ENCODE measurements at places on chromosomes 11 and 22.

- H3K4me1 ChIP-seq = no peaks in the 10 kb centered on the region
- no peaks in the 10 kb centered on the region for H3K36me3 ChIP-seq
- H3K27ac ChIP-seq = no peak overlapping the region
- H3K4me3 ChIP-seq = no peak overlapping the region
These were observed 60.0 kb downstream of the RTL6 start for GRCh38 chr22:44438056-44438455.

- no peaks in the 10 kb centered on the region for H3K27me3 ChIP-seq
- peaks cover 59% of the 10 kb centered on the region for H3K4me1 ChIP-seq
- no peaks in the 10 kb centered on the region for H3K36me3 ChIP-seq
- no peak for DNase-seq
- H3K27ac ChIP-seq = no peak overlapping the region
These were observed 6.4 kb downstream of the MYEOV start for GRCh38 chr11:69300120-69301060.

DNA sequence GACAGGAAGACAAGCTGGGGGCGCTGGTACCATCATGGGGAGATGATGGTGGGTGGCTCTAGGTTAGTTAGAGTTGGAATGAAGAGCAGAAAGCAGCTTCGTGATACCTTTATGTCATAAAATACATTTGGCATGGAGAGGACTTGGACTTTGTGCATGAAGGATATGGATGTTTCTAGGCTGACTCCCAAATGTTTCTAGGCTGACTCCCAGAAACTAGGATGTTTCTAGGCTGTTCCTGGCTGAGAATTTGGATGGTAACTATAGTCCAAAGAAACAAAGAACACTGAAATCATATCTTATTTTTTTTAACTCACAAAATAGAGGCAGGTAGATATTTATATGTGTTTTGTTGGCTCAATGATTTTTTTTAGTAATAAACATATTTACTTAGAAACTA is 89.4 kb upstream of the VPREB1 start:
- no peaks in the 10 kb centered on the region for H3K27me3 ChIP-seq
- H3K4me3 ChIP-seq = no peak overlapping the region
- DNase-seq = no peak

- H3K27me3 ChIP-seq = no peaks in the 10 kb centered on the region
- H3K36me3 ChIP-seq = no peaks in the 10 kb centered on the region
- peaks cover 28% of the 10 kb centered on the region for H3K4me1 ChIP-seq
- H3K4me3 ChIP-seq = no peak overlapping the region
These were observed 51.9 kb downstream of the SLC1A2 start for GRCh38 chr11:35367491-35367890.

GRCh38 chr11:128904656-128905344 is 13.6 kb downstream of the KCNJ5 start:
- no peak for DNase-seq
- no peaks in the 10 kb centered on the region for H3K36me3 ChIP-seq
- H3K27me3 ChIP-seq = no peaks in the 10 kb centered on the region
- H3K4me3 ChIP-seq = peak overlapping the region; percentile 64
- peaks cover 46% of the 10 kb centered on the region for H3K4me1 ChIP-seq
- H3K27ac ChIP-seq = peak overlapping the region; percentile 54

DNA sequence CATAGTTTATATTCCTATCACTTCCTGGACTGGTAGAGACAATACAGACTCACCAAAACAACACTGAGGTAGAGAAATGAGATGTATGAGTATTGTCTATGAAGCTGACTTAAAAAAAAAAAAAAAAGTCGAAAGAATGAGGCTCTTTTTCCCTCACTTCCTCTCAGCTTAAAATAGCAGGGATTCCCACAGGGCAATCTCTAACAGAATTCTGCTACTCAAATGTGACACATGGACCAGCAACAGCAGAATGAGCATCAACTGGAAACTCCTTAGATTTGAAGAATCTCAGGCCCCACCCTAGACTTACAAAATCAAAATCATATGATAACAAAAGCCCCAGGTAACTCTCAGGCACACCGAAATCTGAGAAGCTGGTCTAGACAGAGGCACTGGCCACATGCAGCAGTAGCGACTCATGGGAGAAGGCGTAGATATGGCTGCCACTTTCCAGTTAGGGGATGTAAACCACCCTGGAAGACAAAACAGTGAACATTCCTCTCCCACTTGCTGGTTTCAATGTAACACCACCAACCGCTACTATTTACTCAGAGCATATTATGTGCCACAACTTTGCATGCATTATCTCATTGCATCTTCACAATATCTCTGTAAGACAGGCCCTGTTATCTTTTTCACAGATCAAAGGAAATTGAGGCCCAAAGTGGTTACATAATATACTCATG is 128.0 kb downstream of the RBFOX2 start:
- H3K27ac ChIP-seq = no peak overlapping the region
- no peak overlapping the region for H3K4me3 ChIP-seq
- peaks cover 65% of the 10 kb centered on the region for H3K4me1 ChIP-seq
- H3K27me3 ChIP-seq = no peaks in the 10 kb centered on the region
- no peaks in the 10 kb centered on the region for H3K36me3 ChIP-seq

DNA sequence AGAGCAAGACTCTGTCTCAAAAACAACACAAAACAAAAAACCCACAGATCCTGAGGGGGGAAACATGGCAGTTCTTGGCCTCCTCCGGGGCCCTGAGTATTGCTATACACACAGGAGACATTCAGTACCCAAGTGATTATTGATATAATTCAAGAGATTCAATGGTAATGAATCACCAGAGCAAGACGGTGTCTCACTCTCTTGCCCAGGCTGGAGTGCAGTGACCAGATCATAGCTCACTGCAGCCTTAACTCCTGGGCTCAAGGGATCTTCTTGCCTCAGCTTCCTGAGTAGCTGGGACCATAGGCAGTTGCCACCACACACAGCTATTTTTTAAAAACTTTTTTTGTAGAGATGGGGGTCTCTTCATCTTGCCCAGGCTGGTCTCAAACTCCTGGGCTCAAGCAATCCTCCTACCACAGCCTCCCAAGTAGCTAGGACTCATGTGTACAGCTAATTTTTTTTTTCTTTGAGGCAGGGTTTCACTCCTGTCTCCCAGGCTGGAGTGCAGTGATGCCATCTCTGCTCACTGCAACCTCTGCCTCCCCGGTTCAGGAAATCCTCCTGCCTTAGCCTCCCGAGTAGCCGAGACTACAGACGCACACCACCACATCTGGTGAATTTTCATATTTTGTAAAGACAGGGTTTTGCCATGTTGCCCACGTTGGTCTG is 21.8 kb upstream of the PIK3C2A start:
- H3K27ac ChIP-seq = no peak overlapping the region
- no peaks in the 10 kb centered on the region for H3K27me3 ChIP-seq
- H3K36me3 ChIP-seq = no peaks in the 10 kb centered on the region

DNA sequence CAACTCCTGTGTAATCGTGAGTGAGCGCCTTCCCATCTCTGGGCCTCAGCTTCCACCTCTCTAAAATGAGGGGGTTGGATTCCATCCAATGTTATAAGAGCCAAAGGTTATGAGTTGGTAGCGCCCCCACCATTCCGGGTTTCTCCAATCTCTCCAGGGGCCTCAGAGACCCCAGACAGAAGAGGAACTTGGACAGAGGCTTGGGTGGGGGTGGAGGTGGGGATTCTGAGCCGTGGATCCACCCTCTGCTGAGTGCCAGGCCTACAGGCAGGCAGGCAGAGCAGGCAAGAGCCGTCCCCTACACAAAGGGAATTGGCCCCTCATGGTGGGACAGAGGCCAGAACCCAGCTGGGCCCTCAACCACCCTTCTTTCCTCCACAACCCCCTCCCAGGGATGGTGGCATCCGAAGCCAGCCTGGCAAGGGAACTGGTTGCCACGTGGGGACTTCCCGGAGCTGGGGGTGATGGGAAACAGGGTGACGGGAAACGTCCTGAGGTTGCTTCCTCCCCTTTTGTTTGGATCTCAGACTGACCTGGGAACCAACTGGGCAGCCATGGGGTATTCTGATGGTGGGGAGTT is 31.8 kb downstream of the TXN2 start:
- DNase-seq = no peak
- H3K4me1 ChIP-seq = peaks cover 56% of the 10 kb centered on the region
- no peaks in the 10 kb centered on the region for H3K27me3 ChIP-seq
- peak overlapping the region; percentile 57 for H3K27ac ChIP-seq
- no peak overlapping the region for H3K4me3 ChIP-seq

- H3K4me3 ChIP-seq = no peak overlapping the region
- DNase-seq = no peak
- H3K36me3 ChIP-seq = no peaks in the 10 kb centered on the region
- no peaks in the 10 kb centered on the region for H3K4me1 ChIP-seq
These were observed 20.2 kb downstream of the BPIFC start for GRCh38 chr22:32444068-32444467.

DNA sequence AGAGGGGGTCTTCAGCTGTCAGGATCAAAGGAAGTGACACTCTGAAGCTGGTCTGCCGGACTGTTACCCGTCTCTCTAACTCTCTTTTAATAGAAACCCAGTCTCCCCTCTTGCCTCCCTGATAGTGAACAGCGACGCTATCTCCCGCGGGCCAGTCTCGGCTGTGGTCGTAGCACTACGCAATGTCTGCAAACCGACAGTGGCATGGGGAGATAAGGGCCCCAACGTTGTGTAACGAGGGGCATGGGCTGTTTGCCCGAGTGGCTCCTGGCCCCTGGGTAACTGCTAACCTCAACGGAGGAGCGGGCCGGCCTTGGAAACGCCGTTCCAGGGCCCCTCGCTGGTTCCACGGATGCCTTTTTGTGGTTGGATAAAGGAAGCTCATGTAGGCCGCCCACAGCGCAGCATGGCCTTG is 23.3 kb downstream of the ZBTB16 start:
- DNase-seq = no peak
- peak overlapping the region; percentile 68 for H3K27ac ChIP-seq
- no peaks in the 10 kb centered on the region for H3K36me3 ChIP-seq
- no peak overlapping the region for H3K4me3 ChIP-seq

DNA sequence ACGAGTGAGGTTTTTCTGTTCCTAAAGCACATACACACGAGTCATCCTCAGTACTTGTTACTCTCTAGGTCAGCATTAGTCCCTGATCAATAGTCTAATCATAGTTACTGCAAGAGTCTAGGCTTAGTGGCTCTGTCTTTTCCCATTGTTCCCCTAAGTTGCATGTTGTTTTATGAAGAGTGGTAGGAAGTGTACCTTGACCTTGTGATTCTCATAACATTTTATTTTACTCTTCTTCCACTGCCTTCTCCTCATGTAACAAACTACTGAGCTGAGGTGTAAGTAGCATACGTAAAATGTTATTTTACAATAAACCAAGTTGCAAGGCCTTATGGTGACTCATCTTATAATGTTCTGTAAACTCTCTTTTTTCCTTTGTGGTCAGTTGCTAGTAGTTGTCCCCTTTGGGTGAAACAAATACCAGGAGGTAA is 15.0 kb downstream of the METTL15 start:
- no peak for DNase-seq
- no peaks in the 10 kb centered on the region for H3K4me1 ChIP-seq
- no peak overlapping the region for H3K4me3 ChIP-seq
- H3K36me3 ChIP-seq = peaks cover 8% of the 10 kb centered on the region
- H3K27me3 ChIP-seq = no peaks in the 10 kb centered on the region
- H3K27ac ChIP-seq = no peak overlapping the region

DNA sequence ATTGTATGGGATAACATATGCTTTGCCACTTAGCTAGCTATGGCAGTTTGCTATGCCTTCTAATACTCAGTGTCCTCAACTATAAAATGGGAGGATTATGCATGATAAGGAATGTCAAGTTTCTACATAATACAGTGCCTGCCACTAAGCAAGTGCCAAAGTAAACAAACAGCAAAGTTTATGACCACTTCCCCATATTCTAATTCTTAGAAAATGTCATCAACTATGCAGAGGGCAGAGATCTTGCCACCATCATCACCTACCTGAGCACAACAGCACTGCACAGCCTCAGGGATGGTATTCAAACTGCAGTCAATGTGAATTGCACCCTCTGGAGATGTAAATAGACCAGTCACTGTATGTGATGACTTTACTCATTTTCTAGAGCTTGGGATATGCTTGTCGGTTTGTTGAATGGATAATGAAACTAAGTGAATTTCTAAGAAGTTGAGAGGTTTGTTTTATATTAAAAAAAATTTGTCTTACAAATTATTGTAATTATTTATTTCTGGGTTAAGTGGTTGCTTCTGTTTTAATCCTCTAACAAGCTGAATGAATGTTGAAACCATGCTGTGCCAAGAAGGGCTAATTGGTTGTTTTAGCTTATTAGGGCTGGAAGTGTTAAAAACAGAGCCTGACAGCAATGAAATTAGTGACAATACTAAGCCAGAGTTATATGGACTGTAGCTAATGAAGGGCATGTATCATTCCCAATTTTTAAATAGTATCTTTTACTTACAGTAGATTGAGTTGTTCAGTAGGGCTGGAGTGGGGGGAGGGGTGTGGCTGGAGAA is 398.4 kb downstream of the CNTN5 start:
- H3K36me3 ChIP-seq = no peaks in the 10 kb centered on the region
- H3K4me3 ChIP-seq = no peak overlapping the region
- H3K27ac ChIP-seq = no peak overlapping the region
- no peaks in the 10 kb centered on the region for H3K4me1 ChIP-seq
- no peaks in the 10 kb centered on the region for H3K27me3 ChIP-seq
- no peak for DNase-seq

DNA sequence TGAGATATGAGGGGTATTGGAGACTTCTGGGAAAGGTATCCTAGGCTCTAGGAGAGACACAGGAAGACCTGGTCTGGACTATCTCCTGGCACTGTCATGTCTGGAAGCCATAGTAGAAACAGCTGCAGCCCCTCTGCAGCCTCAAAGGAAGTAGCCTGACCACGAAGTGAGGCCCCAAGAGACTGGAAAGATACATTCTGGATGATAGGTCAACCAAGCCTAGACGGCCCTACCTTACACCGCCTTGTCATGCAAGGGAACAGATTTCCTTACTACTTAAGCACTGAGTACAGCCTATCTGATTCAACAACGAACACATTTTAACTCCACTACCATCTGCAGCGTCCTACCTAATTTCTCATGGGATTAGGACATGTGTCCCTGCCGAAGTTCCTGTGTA is 31.1 kb downstream of the UQCR10 start:
- H3K36me3 ChIP-seq = no peaks in the 10 kb centered on the region
- H3K4me3 ChIP-seq = no peak overlapping the region
- H3K27ac ChIP-seq = peak overlapping the region; percentile 73
- no peaks in the 10 kb centered on the region for H3K27me3 ChIP-seq
- peaks cover 33% of the 10 kb centered on the region for H3K4me1 ChIP-seq

- H3K4me1 ChIP-seq = peaks cover 4% of the 10 kb centered on the region
- DNase-seq = no peak
- no peaks in the 10 kb centered on the region for H3K36me3 ChIP-seq
These were observed 33.0 kb downstream of the TPST2 start for GRCh38 chr22:26556904-26557303.

GRCh38 chr11:86174101-86175046 is 70.2 kb upstream of the EED start:
- no peaks in the 10 kb centered on the region for H3K27me3 ChIP-seq
- H3K36me3 ChIP-seq = no peaks in the 10 kb centered on the region
- peaks cover 35% of the 10 kb centered on the region for H3K4me1 ChIP-seq
- peak overlapping the region; percentile 34 for H3K27ac ChIP-seq
- H3K4me3 ChIP-seq = no peak overlapping the region

GRCh38 chr11:79570104-79570503 is 129.3 kb upstream of the TENM4 start:
- no peaks in the 10 kb centered on the region for H3K27me3 ChIP-seq
- no peak overlapping the region for H3K27ac ChIP-seq
- H3K36me3 ChIP-seq = no peaks in the 10 kb centered on the region
- no peaks in the 10 kb centered on the region for H3K4me1 ChIP-seq
- no peak for DNase-seq

- no peaks in the 10 kb centered on the region for H3K36me3 ChIP-seq
- H3K27ac ChIP-seq = peak overlapping the region; percentile 97
- H3K4me3 ChIP-seq = peak overlapping the region; percentile 51
- no peak for DNase-seq
- H3K4me1 ChIP-seq = peaks cover 34% of the 10 kb centered on the region
These were observed 2.9 kb upstream of the WDR74 start for GRCh38 chr11:62842171-62842741.

GRCh38 chr11:118339281-118339961 is 3.1 kb downstream of the CD3D start:
- H3K4me1 ChIP-seq = no peaks in the 10 kb centered on the region
- no peak overlapping the region for H3K27ac ChIP-seq
- no peak for DNase-seq
